Stimulated activated CD8-positive, alpha-beta memory T cell treated with anti-CD3 and anti-CD28 coated beads, Interleukin-15, amount 100 ng/mL, for 48 hours (primary cell): ENCODE measurements at places on chromosomes 1 and 21.

DNA sequence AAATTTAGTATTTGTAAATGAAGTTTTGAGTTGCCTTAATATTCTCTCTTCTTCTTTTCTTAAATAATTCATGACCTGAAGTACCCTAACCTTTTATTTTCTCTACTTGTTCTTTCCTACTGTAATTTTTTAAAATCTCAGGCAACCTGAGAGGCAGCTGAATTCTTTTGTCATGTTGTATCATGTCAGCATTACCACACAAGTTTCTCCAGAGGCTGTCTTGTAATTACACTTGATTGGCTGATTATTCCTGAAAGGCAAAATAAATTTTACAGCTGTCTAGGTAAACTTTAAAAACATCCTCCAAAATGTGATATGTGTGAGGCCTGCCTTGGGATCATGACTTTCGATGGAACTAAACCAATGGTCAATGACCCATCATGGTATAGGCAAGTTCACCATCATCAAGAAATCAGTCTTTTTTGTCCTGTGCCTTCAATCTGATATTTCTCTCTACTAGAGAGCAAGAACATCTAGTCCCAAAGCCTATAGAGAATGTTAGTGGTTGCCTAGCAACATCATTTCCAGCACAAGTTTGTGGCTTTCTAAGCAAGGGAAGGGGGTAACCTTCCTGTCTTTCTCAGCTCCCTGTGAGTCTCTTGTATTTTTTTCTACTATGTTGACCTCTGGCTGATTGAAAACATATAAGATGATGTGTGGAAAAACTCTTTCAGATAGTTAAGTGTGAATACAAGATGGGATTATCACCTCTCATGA is 115.5 kb downstream of the GABPA start:
- DNase-seq: no peak

GRCh38 chr1:232009741-232010140 is 383.2 kb downstream of the DISC1 start:
- no peak for DNase-seq

DNA sequence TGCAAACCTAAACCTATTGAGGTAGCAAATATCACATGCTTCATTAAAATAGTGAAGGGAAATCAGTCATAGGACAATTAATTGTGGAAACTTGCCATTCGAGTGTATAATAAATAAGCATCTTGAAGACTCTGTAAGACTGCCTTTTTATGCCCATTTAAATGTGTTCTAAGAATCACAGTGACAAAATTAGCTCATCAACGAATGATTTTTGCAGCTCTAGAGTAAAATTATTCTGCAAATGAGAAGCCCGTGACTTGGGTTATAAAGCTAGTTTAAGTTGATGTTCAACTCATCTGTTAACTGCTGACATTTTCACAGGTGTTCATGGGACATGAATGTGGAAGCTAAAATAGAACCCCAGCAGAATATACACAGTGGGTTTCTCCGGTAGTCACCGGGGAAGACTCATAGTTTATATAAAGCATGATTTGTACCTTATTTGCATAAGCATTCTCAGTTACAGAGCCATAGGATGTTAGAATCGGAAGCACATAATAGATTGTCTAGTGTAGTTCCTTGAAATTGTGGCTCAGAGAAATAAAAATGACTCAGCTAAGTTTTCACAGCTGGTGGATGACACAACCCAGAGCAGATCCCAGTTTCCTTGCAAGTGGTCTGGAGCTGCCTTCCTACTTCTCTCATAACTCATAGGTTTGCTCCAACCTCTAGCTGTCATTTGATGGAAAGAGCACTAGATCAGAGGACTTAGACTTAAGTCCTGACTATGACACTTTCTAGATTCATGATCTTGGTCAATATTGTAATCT is 107.3 kb downstream of the UCHL5 start:
- no peak for DNase-seq

- DNase-seq: no peak
These were observed 1.1 kb upstream of the FABP3 start for GRCh38 chr1:31373897-31374486.

- no peak for DNase-seq
These were observed 9.7 kb upstream of the CGN start for GRCh38 chr1:151501474-151501873.

DNA sequence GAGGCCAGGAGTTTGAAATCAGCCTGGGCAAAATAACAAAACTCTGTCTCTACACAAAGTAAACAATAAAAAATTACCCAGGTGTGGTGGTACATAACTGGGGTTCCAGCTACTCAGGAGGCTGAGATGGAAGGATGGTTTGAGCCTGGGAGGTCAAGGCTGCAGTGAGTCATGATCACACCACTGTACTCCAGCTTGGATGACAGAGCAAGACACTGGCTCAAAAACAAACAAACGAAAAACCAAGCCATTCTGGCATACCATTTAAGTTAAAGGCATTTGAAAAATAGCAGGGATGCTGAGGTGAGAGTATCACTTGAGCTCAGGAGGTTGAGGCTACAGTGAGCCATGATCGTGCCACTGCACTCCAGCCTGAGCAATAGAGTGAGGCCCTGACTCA is 5.3 kb upstream of the ALDH9A1 start:
- no peak for DNase-seq
